Fibroblast of villous mesenchyme (primary cell): ENCODE measurements at places on chromosomes 4 and X. TPM values are rescaled to one million over a fixed set of nuclear protein-coding genes. Genes with fewer than 3 reads are reported as not detected.

DNA sequence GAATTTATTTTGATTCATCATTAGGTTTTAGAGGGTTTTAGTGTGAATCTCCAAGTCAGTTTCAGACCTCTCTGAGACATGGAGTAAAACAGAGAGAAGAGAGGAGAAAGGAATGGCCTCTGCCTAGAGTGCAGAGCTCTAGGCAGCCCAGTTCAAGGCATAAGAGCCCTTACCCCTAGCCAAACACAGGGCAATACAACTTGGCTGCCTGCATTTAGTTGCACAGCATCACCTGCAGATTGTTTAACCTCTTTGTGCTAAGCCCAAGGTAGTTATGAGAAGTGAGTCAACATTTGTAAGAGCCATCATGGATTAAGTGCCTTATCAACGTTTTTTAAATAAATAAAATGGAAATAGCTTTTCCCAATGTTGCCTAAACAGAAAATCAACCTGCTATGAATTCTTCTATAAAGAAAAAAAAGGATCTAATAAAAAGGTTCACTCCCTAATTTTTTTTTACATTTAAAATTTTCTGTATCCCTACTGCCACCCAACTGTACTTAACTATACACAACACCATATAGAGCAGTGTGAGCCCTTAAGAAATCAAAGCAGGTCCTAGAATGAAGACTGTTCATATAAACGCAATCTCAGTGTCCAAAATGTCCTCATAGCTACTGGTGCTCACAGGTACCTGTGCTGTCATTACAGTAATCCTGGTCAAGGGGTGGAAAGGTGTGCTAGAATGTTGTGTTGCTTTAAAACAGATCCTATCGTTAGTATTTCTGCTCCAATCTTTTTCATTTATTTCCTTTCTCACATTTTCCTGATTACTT lies 36.0 kb downstream of the PF4 start:
- no peak for DNase-seq

DNA sequence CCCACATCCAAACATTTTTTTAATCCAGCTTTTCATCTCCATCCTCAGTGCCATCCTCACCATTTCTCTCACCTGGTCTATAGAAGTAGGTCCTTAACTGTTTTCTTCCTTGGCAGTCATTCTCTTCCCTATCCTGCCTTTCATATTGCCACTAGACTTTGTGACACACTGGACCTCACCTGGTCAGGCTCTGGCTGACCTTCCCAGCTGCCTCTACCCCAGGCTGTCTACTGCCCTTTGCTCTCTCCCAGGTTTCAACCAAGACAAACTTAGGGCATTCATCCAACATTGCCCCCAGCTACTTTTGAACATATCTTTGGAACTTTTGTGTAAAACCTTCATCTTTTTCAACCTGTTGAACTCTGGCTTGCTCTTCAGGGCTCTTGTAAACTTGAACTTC lies 39.8 kb downstream of the TRAPPC11 start:
- no peak for DNase-seq

DNA sequence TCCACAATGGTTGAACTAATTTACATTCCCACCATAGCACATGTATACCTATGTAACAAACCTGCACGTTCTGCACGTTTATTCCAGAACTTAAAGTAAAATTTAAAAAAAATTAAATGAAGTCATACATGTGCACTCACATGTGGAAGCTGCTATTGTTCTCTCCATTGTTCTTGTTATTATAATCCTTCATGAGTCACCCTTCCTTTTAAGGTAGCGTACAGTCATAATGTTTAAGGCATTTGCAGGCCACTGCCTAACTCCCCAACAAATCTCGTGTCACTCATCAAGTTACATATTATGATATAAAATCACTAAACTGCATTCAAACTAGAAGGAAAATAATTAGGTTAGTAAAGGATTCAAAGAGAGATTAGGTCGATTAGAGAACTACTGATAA lies 63.6 kb downstream of the SLC7A11 start:
- no peak for DNase-seq

- DNase-seq, result no peak
These were observed 279.8 kb downstream of the BCOR start for GRCh38 chrX:39817754-39818470.

Gene HTRA3
- total RNA-seq, result 0.86 and 1.3 TPM in 2 replicates

Gene MSX1
- 3.2 and 4.3 TPM in 2 replicates for total RNA-seq

Gene DCHS2
- under 0.01 TPM in 2 replicates for total RNA-seq

Gene GUCY1B1
- total RNA-seq, result 1.7 and 1.9 TPM in 2 replicates
